ENCODE measurements at places on chromosomes 7 and 10.

- DNase-seq = no peak
Observed at GRCh38 chr10:96794836-96795733, 37.0 kb upstream of the LCOR start.

DNA sequence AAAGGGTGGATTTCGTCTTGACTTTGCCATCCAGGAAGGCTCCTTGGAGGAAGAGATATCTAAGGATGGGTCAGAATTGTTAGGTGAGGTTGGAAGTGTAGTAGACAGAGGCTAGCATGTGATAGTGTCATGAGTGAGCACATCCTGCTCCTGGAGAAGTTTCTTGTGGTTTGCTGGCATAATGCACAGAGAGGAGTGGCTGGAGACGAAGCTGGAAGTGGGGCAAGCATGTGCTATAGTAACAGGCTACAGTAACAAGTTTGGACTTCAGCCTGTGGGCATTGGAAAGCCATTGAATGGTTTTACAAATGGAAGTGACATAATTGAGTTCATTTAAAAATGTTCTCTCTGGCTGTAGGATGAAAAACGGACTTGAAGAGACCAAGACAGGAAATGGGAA is 175.6 kb upstream of the VWC2 start:
- no peak for DNase-seq

DNA sequence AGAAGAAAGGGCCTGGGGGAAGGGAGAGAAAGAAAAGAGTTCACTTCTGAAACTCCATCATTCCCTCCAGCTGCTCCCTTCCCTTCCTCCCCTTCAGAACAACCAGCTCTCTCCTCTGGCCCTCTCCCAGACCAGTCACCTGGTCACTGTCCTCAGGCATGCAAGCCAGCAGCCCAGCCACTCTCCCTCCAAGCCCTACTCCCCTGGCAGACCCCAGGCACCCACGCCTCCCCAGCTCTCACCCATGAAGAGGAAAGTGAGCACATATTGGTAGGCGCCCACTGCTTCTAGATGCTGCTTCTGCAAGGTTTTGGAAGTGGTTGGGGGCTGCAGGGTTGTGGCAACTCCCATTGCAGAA is 353 bp downstream of the MOGAT3 start:
- no peak for DNase-seq

GRCh38 chr10:95121904-95122303 is 52.6 kb upstream of the CYP2C8 start:
- no peak for DNase-seq

DNA sequence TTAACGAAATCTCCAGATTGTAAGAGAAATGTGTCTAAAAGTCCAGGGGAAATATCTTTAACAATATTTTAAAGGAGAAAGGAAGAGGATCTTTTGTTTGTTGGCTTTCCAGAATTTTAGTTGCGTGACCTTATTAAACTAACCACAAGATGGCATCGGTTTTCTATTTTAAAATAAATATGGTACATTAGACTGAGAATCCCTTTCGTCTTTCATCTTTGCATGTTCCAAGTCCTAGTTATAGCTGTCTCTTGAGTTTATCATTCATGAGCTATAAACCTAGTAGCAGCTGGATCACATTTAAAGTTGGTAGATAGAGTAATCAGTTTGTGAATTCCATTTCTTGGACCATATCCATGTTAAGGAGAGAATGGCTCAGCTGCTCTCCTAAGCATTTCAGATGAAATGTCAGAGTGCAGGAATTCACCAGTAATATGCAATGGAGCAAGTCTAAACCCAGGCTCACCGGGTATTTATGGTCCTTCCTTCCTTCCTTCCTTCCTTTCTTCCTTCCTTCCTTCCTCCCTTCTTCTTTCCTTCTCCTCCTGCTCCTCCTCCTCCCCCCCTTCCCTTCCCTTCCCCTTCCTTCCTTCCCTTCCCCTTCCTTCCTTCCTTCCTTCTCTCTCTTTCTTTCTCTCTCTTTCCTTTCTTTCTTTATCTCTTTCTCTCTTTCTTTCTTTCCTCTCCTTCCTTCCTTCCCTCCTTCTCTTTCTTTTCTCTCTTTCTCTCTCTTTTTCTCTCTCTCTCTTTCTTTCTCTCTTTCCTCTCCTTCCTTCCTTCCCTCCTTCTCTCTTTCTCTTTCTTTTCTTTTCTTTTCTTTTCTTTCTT is 57.8 kb upstream of the RAB18 start:
- DNase-seq = no peak

DNA sequence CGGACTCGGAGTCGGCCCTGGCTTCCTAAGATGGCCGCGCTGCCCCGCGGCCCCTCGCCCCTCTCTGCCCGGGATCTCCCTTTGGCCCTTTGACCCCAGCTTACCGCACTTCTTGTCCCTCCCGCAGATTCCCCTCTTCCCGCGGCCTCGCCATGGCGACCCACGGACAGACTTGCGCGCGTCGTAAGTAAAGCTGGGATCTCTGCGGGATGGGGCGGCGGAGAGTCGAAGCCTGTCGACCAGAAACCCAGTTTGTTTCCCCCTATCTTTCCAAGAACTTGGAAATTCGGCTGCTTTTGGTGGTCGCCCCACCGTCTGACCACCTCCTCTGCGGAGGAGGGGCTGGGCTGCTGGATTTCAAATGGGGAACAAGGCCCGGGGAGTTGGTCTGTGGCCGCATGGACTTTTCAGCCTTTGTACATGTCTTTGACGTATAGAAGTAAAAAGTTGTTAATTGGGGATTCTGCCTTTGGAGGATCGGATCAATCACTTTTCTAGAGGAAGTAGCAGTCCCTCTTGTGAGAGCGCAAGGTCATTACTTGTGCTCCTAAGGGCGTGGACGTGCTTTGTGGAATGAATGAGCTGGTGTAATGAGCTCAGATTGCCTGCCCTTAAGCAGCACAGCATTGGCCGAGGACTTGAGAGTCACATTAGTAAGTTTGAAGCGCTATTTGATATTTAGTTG is 553 bp downstream of the VDAC2 start:
- no peak for DNase-seq

GRCh38 chr7:42495256-42495655 is 258.2 kb upstream of the GLI3 start:
- no peak for DNase-seq

- DNase-seq = no peak
Observed at GRCh38 chr7:69780379-69780778, 182.1 kb downstream of the AUTS2 start.

GRCh38 chr7:2936301-2936700 is 92.2 kb upstream of the GNA12 start:
- DNase-seq = no peak

DNA sequence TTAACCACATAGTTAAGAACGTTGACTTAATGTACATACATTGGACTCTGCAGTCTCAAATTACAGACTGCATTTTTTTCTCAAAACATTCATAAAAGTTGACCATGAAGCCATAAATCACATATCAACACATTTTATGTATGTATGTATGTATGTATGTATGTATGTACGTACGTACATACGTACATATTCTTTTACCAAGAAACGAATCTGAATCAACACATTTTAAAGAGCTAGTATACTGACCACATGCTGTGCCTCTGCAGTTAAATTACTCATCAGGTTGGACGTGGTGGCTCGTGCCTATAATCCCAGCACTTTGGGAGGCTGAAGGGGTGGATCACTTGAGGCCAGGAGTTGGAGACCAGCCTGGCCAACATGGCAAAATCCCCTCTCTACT is 105.8 kb downstream of the GPR158 start:
- DNase-seq = no peak

DNA sequence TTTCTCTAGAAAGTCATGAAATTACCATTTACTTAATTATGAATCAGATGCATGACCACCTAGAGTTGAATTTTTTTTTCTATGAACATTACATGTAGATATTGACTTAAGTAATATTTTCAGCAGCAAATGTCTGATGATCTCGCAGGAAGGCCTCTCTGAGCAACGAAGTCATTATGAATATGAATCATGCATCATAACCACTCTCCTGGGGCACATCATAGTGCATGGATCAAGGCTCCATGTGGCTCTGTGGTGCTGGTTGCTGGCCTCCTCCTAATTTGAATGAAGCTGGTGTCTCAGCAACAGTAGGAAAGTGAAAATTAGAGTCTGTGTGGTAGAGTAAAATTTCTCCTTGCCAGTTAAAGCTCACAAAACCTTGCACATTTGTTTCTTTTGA is 121.4 kb upstream of the INHBA start:
- no peak for DNase-seq

- no peak for DNase-seq
Observed at GRCh38 chr10:129534826-129535225, 67.8 kb downstream of the MGMT start.

DNA sequence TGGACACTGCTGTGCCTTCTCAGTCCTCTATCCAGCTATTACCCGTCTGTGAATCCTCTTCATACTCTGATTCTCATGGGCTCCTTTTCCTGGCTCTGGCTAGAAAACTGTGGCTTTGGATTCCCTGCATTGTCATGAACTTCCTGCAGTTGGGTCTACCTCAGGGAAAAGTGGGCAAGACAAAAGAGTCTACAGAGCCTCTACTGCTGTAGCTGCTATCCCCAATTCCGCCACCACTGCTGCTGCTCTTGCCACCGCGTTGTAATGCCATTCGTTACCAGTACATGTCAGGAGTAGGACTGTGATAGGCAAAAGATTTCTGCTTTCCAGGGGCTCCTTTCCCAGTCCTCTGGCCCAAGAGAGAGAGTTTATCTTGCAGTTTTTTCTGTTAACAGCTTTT is 23.9 kb upstream of the PPP1R17 start:
- DNase-seq = no peak

GRCh38 chr10:86288695-86289576 is 77.7 kb downstream of the GRID1 start:
- no peak for DNase-seq

GRCh38 chr10:128922172-128922571 is 544.9 kb upstream of the MGMT start:
- DNase-seq = no peak

DNA sequence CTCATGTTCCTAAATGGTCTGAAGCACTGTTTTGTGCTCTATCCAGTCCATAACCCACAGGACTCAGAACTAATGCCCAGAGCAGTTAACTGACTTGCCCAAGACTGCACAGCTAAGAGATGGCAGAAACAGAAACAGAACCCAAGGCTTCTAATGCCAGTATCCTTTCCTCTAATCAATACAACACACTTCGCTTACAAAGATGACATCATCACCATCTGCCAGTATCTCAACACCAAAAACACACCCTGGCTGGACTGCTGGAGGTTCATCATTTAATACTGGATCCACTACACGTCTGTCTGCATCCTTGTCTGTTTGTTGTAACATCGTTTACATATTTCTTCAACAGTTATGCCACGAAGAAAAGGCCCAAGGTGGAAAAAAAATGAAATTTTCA is 165.3 kb downstream of the SFMBT2 start:
- DNase-seq = no peak

GRCh38 chr7:26951407-26951950 is 87.1 kb upstream of the SKAP2 start:
- DNase-seq = no peak

DNA sequence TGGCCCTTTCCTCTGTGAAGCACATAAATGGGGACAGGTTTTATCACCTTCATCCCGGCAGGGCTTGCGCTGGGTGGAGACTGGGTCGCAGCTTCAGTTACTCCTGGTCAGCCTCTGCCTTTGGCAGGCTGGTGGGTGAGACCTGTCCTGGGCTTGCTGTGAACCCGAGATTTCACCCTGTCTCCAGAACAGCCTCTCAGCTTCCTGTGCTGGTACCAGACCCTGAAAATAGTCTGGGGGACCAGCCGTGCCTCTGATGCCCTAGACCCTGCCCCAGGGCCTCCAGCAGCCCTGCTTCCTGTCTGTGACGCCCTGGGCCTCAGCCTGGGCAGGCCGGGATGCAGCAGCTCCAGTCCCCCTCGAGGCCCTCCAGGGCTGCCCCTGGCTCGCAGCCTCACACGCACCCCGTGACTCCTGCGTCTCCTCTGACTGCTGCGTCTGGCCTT is 13.2 kb upstream of the PWWP2B start:
- DNase-seq = no peak

DNA sequence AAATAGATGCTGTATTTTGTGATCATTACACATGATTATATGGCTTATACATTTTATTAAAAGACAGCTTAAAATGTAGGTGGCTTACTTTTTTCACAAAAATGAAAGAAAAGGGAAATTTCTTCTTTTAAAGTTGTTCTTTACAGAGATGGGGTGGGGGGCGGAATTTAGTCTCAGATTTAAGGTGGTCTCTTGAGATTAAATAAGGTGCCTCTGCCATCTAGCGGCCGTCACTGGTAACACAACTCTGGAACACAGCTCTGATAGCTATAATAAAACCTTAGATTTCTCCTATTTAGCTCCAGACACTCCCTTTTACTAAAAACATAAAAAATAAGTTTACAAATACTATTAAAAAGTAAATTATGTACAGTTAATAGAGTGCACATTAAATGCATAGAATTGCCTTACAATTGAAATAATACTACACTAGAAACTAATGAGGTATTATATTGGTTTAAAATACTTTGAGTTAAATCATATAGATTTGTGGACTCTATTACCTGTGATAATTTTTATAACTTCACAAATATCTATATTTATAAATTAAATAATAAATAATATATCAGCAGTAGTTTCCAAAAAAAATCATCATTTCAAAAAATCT is 210.9 kb downstream of the DGKB start:
- DNase-seq = no peak

GRCh38 chr7:100563809-100564400 is 9.8 kb downstream of the SAP25 start:
- no peak for DNase-seq

DNA sequence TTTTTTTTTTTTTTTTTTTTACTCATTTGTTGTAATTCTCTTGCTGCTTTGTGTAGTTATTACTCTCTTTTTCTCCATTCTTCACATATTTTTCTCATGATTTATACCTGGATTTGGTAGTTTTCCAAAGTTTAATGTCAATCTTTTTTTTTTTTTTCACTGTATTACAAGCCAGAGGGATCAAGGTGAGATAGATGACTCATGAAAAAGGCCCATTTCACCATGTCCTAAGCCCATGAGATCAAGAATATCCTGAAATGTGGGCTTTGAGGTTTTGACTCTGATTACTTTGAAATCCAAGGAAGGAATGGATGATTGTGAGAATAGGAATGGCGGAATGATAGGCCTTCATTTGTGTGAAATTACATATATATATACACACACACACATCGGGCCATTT is 31.1 kb downstream of the TAX1BP1 start:
- DNase-seq = no peak

DNA sequence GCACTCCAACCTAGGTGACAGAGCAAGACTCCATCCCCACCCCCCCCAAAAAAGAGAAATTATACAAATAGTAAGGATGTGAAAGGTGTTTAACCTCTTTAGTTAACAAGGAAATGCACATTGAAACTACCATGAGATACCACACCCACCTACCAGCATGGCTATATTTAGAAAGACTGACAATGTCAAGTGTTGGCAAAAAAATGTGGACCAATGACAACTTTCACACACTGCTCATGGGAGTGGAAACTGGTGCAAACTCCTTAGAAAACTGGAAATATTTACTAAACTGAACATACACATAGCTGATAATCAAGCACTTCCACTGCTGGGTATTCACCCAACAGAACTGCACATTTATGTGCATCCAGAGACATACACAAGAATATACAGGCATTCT is 23.3 kb upstream of the NRF1 start:
- DNase-seq = no peak

- DNase-seq = no peak
Observed at GRCh38 chr7:101164071-101164840, 1.1 kb downstream of the VGF start.
